ENCODE measurements at places on chromosomes 1 and 21.

GRCh38 chr1:212139526-212140135 lies 104.1 kb downstream of the DTL start:
- DNase-seq = no peak

DNA sequence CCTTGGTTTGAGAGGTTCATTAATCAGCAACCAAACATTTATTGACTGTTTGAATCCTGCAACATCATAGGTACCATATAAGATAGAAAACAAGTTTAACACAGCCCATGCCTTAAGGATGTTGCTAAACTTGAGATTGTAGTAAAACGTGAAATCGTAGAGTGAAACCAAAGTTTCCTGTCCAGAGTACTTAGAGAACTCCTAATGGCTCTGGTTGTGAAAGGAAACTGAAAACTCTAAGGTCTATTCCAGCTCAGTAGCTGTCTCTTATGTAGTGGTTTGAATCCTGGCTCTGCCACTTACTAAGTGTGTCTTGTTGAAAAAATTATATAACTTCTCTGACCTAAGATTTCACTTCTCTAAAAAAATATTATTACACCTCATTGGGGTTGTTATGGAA lies 310.9 kb downstream of the NTNG1 start:
- DNase-seq = no peak

DNA sequence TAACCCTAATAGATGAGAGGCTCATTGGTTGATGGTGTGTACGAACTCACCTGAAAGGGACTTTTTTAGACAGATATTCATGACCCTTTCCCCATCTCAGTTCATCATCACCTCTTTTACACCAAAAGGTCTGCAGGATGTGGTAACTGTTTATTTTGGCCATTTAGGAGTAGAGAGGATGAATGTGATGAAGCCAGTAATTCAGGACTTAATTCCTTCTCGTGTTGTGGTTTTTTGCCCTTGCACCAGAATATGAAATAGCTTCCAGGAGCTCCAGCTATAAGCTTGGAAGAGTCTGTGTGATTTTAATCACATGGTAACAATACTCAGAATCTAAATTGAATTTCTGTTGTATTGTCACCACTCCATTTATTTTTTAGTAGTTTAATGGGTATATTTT lies 189.4 kb upstream of the KCTD3 start:
- DNase-seq = no peak

- peak; percentile 88 for DNase-seq
Measured at GRCh38 chr1:20493839-20494608, 8.0 kb upstream of the CAMK2N1 start.

DNA sequence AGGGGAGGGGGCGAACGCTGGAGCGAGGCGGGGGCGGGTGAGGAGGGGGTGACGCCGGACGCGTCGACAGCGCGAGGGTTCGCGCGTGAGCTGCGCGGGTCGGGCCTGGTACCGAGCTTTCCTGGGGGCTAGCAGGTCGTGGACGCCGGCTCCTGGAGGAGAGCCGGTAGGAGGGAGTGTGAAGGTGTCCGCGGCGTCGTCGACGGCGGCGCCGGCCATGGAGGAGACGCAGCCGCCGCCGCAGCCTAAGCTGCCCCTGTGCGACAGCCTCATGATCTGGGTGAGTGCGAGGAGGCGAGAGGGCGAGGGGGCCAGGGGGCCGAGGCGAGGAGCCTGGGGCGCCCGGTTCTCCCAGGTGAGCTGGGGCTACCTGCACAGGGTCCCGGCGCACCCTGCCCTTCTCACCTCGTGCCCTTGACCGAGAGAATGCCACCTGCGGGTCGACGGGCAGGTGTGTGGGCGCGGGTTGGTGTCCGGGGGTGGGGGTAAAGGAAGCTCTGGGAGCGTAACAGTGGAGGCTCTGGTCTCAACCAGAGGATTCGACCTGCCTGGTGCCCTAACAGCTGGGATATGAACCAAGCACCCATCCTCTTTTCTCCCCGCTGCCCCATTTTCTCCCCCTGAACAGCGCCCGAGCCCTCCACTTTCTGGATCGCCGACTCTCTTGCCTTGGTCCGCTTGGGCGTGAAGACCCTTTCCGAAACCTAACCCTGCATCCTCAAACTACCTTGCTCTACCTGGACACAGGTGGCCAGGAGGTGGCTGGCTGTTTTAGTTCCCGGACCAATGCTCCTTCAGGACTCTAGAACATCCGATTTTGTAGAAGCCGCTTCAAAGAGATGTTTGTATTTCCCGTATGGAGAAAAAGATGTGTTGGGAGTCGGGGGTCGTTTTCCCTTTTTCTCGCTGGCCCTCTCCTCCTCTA lies at the start of gene HOOK1:
Gene HOOK1 (plus strand): TSS at position 49 of the 925 bp plus-strand sequence. CDS start 169 bp downstream, at position 218.
- peak; percentile 64 for DNase-seq

- DNase-seq = no peak
Measured at GRCh38 chr1:70355111-70355407, 537 bp upstream of the ANKRD13C start.
